ENCODE measurements at places on chromosomes 5 and 9.
A peak's percentile ranks its signal among the peaks of the same experiment; 100 is the strongest.

DNA sequence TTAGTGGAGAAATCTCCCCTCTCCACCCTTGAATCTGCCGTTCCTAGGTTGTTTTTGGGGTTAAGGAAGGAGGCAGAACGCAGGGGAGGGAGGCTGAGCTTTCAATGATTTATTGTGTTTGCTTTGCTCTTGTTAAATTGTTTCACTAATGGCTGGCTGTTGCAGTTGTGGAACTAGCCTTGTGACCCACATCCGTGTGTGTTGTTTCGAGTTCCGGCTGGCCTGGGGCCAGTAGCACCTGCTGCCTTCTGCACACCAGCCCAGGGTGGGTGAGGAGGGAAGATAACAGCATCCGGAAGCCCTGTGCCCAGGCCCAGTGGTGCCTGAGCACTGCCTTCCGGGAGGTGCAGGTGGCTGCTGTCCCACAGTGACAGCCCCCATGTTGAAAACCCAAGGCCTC, 3.6 kb downstream of the ERGIC1 start:
- DNase-seq = peak; percentile 61
- no peak overlapping the region for H3K4me3 ChIP-seq
- H3K36me3 ChIP-seq = no peaks in the 10 kb centered on the region
- H3K27me3 ChIP-seq = no peaks in the 10 kb centered on the region
- peak overlapping the region; percentile 24 for H3K27ac ChIP-seq

DNA sequence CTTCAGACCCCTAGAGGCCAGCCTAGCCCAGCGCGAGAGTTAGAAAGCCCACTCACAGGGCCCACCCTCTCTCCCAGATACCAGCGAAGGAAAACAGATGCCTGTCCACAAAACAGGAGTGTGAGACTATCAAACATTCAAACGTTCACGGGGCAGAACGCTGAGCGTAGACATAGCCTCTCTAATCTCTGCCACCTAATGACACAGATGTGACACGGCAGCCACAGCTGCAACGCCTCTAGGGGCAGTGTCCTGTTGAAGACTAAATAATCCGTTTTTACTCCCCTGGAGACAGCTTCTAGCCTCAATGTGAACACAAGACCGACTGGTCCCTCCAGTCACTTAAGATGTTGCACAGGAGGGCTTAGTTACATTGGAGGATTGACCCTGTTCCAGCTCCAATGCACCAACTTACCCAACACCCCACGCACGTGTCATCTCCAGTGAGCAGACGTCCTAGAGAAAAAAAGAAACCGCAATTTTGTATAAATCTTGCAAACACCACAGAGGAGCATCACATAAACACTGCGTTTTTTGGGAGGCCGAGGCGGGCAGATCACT, 14.3 kb downstream of the DIPK1B start:
- DNase-seq = peak; percentile 46
- peaks cover 30% of the 10 kb centered on the region for H3K4me1 ChIP-seq
- H3K36me3 ChIP-seq = peaks cover 32% of the 10 kb centered on the region
- no peaks in the 10 kb centered on the region for H3K27me3 ChIP-seq
- peak overlapping the region; percentile 94 for H3K4me3 ChIP-seq
- peak overlapping the region; percentile 72 for H3K27ac ChIP-seq

DNA sequence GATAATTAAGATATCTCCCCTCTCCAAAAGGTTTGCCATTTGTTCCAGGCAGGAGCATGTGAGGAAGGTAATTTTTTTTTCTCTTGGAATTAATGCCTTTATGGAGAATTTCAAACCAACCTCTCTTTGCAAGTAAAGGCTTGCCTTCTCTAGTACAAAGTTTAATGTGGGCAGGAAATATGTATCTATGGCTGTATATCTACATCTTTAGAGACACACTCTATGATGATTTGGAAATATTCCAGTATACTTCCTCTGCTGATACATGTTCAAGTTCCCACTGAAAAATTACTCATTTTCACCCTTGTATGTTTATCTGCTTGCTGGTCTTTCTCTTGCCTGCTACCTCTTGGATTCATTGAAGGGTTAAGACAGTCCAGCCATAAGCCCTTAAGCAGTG, 83.5 kb upstream of the SEMA6A start:
- H3K4me3 ChIP-seq = no peak overlapping the region
- H3K27me3 ChIP-seq = no peaks in the 10 kb centered on the region
- no peak for DNase-seq
- no peaks in the 10 kb centered on the region for H3K36me3 ChIP-seq

DNA sequence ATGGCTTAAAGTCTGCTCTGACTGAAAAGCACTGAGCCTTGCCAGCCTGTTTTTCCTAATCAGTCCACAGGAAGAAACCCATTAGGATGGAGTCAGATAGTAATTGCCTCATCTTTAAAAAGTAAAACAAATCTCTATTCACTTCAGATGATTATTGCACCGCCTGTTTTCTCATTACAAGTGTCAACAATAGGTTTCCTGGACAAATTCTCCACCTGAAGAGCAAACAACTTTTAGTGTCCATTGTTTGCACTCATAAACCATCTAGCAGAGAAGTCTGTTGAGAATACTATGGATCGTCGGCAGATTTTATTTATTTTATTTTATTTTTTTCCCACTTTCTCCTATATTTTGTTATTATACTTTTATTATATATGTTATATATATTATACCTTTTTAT, 20.3 kb downstream of the C5orf63 start:
- no peaks in the 10 kb centered on the region for H3K27me3 ChIP-seq
- H3K27ac ChIP-seq = no peak overlapping the region
- H3K36me3 ChIP-seq = peaks cover 6% of the 10 kb centered on the region
- H3K4me1 ChIP-seq = no peaks in the 10 kb centered on the region

DNA sequence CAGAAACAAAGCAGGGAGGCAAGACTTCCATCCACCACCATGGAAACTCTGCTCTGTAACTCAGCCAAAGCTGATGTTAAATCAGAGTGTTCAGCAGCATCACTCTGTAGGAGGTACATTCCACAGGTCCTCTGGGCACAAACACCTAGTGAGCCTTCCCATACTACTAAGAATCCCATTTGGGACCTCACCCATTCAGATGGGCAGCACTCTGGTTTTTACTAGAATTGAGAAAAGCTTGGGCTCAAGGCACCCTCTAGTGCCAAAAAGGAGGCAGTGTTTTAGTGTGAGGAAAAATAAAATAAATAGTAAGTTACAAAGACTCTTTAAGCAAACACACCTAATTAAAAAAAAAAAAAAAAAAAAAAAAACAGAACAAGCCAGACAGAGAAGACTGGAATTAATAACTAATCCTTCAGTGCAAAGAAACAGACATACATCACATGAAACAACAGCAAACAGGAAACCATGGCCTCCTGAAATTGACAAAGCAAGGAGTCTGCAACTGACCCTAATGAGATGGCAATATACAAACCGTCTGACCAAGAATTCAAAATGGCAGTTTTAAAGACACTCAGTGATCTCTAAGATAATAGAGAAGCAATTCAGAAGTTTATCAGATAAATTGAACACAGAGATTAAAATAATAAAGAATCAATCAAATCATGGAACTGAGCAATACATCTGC, 159.5 kb downstream of the GNA14 start:
- no peak overlapping the region for H3K4me3 ChIP-seq
- no peak for DNase-seq
- no peaks in the 10 kb centered on the region for H3K27me3 ChIP-seq
- no peaks in the 10 kb centered on the region for H3K36me3 ChIP-seq
- H3K4me1 ChIP-seq = no peaks in the 10 kb centered on the region

DNA sequence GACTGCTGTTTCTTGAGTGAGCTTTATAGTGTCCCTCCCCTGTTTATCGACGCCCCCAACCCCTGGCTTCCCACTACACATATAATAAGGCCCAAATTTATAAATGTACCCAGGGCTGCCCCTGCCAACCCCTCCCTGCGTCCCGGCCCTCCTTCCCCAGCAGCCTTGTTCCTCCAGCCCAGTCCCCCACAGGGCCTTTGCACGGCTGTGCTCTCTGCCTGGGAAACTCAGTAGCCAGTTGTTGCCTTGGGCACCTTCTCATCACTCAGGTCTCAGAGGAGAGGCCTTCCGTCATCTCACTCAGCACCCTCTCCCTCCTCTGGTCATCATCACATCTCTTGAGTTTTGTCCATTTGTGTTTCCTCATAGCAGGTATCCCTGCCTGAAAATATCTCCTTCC, 15.8 kb upstream of the UNC5A start:
- H3K4me3 ChIP-seq = no peak overlapping the region
- H3K36me3 ChIP-seq = no peaks in the 10 kb centered on the region
- H3K27me3 ChIP-seq = no peaks in the 10 kb centered on the region
- H3K4me1 ChIP-seq = no peaks in the 10 kb centered on the region

- H3K36me3 ChIP-seq = no peaks in the 10 kb centered on the region
- no peak for DNase-seq
- H3K27ac ChIP-seq = no peak overlapping the region
- no peaks in the 10 kb centered on the region for H3K4me1 ChIP-seq
- no peak overlapping the region for H3K4me3 ChIP-seq
These were observed 566.5 kb upstream of the ZNF462 start for GRCh38 chr9:106296426-106296825.
